ENCODE measurements at places on chromosomes 7 and 10.

- DNase-seq, result no peak
These were observed 121.4 kb downstream of the CDK14 start for GRCh38 chr7:90717296-90718060.

- no peak for DNase-seq
These were observed 39.5 kb downstream of the HABP2 start for GRCh38 chr10:113592380-113592779.

DNA sequence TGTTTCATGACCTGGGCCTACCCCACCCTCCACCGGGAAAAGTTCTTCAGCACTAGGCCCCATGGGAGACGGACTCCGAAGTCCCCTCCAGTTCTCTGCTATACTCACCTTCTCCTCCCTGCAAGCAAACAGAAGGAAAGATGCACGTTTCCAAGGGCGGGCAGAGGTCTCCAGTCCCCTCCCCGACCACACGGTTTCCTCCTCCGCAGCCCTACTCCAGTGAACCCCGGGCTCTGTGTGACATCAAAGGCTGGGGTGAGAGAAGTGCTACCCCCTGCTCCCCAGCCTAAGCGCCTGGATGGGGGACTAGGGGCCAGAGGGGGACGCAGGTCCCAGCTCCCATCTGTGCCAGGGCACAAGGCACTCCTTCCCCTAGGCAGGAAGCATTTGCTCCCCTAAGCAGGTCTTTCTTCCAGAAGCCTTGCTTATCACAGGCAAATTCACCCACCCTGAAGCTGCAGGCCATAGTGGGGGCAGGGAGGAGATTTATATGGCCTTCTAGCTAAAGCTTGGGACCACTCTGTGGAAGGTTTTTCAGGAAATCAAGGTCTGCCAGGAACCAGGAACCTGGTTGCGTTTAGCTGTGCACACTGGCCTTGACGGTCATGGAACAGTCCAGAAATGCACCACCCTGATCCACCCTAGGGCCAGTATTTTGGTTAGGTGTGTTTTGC lies 52.8 kb downstream of the ASB13 start:
- DNase-seq, result no peak

DNA sequence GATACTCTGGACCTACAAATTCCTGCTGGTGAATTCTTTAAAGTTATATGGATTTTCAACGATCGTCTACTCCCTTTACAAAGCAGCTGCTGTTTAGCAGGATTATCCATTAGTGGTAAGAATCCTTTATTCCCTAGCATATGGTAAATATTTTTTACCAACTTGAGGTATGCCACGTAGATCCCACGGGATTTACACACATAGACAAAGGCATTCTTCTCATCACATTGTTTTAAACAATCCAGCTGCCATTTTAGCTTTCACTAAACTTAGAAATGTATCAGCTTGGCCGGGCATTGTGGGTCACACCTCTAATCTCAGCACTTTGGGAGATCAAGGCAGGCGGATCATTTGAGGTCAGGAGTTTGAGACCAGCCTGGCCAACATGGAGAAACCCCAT lies 148.0 kb upstream of the SH2B2 start:
- DNase-seq, result no peak

GRCh38 chr10:46557319-46558121 lies 1.1 kb upstream of the GPRIN2 start:
- DNase-seq, result no peak

GRCh38 chr10:125768219-125768855 lies 7.3 kb downstream of the MMP21 start:
- DNase-seq, result no peak

DNA sequence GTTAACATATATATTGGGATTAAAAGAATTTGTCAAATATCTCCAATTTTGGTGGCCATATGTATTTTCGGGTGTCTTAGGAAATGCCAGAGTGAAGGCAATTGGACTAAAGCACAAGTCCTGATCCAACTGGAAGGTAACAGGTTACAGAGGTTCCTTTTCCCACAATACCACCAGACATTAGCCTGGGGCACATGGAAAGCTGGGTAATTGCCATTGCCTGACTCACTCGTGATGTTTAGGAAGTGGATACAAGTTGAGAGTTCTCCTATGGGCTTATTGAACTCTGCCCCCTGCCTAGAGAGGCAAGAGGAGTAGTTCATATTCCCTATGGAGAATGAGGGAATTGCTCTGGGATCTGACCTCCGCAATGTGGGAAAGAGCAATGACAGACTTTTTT lies 5.7 kb downstream of the DNAH11 start:
- no peak for DNase-seq

DNA sequence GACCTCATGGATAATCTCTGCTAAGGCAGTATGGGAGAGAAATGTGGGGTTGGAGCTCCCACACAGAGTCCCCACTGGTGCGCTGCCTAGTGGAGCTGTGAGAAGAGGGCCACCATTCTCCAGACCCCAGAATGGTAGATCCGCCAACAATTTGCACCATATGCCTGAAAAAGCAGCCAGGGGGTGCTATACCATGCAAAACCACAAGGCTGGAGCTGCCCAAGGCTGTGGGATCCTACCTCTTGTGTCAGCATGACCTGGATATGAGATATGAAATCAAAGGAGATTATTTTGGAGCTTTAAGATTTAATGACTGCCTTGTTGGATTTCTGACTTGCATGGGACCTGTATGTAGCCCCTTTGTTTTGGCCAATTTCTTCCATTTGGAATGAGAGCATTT lies 27.0 kb upstream of the SAMD9L start:
- no peak for DNase-seq

DNA sequence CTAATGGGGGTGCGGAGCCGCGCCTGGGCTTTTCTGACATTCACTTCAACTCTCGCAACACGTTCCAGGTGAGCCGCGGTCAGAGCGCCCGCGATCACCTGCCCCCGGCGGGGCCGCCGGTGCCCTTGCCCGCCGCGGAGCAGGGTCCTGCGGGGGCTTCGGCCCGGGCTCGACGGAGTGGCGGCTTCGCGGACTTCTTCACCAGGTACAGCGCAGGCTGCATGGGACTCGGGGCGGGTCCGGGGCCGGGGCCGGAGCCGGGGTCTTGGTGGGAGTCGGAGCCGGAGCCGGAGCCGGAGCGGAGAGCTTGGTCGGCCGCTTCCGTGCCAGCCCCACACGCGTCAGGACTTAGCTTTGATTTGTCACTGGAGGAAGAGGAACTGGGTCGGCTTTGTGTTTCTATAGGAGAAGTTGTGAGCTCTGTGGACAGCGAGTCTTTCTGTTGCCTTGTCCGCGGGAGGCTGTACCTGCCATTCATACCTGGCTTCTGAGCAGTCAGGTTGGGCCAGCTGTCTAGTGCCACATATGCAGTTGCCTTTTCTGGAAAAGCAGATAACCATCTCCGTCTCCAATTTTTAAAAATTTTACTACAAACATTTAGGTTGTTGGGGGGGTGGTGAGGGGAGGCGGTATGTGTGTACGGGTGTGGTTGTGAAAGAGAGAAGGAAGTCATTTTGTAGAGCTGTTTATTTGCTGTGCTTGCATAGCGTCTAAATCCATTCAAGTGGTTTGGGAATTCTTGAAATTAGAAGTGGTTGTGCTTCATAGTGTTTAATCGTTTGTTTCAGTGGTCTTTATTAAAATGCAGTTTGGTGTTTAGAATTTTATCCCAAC lies 1.3 kb downstream of the TBC1D12 start:
- peak; percentile 81 for DNase-seq

DNA sequence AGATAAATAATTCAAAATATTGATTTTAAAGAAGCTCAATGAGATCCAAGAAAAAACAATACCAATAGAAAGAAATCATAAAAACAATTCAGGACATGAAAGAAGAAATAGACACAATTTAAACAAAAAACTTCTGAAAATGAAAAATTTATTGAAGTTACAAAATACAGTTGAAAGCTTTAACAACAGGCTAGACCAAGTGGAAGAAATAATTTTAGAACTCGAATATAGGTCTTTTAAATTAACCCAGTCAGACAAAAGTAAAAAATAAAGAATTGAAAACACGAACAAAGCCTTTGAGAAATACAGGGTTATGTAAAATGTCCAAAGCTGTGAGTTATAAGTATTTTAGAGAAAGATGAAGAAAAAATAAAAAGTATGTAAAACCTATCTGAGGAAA lies 152.4 kb upstream of the SMIM30 start:
- no peak for DNase-seq

GRCh38 chr10:132583456-132583855 lies 45.9 kb downstream of the INPP5A start:
- DNase-seq, result no peak

DNA sequence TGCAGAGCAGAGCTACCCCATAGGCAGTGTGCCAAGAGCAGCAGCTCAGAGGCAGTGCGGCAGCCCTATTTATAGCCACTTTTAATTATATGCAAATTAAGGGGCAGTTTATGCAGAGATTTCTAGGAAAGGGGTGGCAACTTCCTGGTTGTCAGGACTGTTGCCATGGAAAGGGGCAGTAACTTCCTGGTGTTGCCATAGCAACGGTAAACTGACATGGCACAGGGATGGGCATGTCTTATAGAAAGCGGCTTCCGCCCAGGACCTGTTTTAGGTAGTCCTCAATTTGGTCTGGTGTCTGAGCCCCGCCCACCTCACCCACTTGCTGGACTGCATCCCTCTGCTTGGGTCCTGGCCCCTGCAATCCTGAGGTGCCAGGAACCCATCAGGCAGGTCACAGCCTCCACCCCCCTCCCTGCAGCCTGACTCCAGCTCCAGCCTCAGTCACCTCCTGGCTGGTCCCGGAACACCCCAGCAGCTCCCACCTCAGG lies 115.8 kb downstream of the TMEM130 start:
- DNase-seq, result no peak

DNA sequence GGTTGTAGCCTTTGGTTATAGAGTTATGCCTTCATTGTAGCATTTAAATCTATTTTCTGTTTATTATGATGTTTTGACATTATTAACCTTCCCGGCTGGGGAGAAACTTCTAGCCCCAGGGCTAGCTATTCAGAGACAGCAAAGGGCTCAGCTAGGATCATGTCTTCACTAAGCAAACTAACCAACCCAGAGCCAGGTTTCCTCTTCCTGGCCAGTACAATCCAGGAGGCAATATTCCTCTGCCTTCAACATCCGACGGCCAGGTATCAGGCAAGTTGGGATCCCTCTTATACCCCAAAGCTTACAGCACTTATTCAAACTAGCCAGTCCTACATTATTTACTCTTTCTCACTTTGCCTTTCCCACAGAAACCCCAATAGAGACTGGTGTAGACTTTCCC lies 1060.7 kb upstream of the GHITM start:
- DNase-seq, result no peak

GRCh38 chr10:25707572-25707971 lies 226.5 kb upstream of the MYO3A start:
- no peak for DNase-seq

Data from GM06990 (cell line).